ENCODE measurements at places on chromosomes 3 and 15.

DNA sequence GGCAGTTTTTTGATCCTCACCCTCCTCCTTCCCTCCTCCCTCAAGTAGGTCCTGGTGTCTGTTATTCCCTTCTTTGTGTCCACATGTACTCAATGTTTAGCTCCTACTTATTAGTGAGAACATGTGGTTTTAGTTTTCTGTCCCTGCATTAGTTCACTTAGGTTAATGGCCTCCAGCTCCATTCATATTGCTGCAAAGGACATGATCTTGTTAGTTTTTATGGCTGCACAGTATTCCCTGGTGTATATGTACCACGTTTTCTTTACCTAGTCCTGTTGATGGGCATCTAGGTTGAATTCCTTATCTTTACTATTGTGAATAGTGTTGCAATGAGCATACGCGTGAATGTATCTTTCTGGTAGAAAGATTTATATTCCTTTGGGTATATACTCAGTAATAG lies 61.7 kb upstream of the FGF7 start:
- DNase-seq: no peak

- no peak for DNase-seq
These were observed 130.2 kb upstream of the CFAP20DC start for GRCh38 chr3:59180006-59180405.

DNA sequence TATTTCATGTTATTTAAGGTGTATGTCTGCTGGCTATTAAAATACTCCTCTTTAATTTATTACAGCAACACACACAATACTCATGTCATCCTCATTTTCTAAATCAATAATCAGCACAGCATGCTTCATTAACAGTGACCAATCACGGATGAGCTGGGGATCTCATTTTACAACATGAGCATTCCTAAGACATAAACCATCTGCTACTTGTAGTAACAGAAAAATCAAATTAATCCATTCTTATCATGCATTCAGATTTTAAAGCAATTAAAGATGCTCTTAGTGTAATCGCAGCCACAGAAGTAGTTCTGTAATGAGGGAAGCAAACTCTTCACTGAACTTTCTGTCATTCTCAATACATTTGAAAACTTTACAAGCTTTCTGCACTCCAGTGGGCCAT lies 191.1 kb downstream of the TBC1D5 start:
- no peak for DNase-seq

- DNase-seq: no peak
These were observed 10.8 kb upstream of the BNIP2 start for GRCh38 chr15:59699810-59700431.

GRCh38 chr3:50242851-50243542 lies 7.0 kb downstream of the GNAI2 start:
- DNase-seq: no peak

GRCh38 chr15:26421065-26421464 lies 351.8 kb downstream of the GABRB3 start:
- DNase-seq: no peak

DNA sequence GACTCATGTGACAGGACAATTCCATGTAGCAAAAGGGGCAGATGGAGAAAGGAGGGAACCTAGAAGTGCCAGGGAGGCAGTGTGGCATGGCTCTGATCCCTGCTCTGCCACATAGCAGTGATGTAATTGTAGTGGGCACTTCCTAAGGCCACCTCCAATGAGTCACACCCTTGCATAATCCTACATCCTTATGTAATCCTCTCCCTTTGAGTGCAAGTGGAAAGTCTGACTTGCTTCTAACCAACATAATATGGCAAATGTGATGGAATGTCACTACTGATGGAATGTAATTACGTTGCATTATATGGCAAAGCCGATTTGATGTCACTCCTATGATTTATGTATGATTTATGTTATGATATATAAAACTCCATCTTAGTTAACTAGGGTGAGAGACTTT lies 72.9 kb upstream of the ATP2C1 start:
- DNase-seq: peak; percentile 29

DNA sequence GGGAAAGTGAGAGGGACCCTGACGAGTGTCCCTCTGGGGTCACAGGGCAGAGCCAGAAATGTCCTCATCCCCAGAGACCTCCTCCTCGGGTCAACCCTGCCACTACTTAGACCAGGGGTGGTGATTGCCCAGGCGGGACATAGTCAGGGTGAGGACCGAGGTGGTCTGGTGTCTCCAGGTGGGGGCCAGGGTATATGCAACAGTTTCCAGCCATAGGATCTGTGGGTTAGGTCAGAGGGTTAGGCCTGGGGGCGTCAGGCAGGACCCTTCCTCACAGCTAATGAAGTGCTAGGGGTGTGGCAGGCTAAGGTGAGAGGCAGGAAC lies 22.3 kb upstream of the FBLN2 start:
- DNase-seq: no peak

GRCh38 chr3:88149101-88149508 lies 654 bp upstream of the C3orf38 start:
- DNase-seq: peak; percentile 54

- no peak for DNase-seq
These were observed 171.3 kb upstream of the GADL1 start for GRCh38 chr3:31065765-31066164.

DNA sequence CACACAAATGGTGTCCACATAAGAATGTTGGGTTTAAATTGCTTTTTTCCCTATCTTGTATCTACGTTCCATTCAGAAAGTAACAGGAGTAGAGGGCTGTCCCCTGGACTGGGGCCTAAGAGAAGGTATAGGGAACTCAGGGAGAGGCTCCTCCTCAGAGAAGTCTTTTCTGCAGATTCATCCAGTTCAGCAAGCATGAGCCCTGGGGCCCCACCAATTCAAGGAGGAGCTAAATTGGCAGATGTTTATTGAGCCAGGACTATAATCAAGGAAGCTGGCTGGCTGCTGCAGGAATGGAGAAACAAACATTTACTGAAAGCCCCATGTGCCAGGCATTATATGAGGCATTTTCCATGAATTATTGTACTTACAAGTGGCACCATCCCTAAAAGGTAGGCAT lies 22.1 kb upstream of the LARS2 start:
- no peak for DNase-seq

DNA sequence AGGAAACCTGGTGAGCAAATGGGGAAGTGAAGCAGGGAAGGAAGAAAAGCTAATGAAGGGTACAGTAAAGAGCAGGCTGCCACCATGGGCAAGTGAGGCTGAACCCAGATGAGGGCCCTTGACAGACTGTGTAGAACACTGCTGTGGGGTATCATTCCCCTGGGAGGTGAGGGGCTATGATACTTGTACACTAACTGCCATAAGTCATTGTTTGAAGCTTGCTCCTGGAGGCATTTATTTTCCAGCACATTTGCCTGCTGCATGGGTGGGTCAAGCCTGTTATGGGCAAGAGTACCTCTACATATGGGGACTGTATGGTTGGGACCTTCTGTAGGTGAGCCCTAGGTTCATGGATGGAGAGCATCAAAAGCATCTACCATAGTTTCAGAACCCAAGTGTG lies 57.4 kb downstream of the POMGNT2 start:
- no peak for DNase-seq

- no peak for DNase-seq
These were observed 729.1 kb downstream of the NTRK3 start for GRCh38 chr15:87527416-87527815.

GRCh38 chr3:124428372-124429128 lies 301.7 kb upstream of the UMPS start:
- no peak for DNase-seq

- DNase-seq: no peak
These were observed 60.3 kb downstream of the NOX5 start for GRCh38 chr15:69074843-69075224.

- no peak for DNase-seq
These were observed 35.1 kb downstream of the DNAH1 start for GRCh38 chr3:52350981-52351761.

- DNase-seq: no peak
These were observed 52.5 kb upstream of the CHRM5 start for GRCh38 chr15:33915571-33916407.

GRCh38 chr3:45330510-45331295 lies 57.7 kb upstream of the LARS2 start:
- no peak for DNase-seq

GRCh38 chr3:177674186-177674585 lies 476.9 kb upstream of the TBL1XR1 start:
- no peak for DNase-seq

DNA sequence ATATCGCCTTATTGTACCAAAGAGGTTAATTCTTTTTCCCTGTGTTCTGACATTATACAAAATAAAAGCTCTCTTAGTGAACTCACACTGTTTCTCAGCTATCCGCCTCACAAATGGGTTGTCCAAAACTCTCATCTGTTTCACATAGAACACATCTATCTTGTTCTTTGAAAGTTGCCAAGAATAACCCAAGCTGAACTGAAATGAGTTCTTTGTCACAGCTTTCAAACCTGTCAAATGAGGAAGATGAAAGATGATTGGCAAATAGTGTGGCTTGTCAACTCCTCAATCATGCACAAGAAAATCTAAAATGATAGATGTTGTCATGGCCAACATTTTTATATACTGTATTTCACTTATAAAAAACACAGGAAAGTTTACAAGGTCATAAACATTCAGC lies 168.1 kb upstream of the OSTN start:
- no peak for DNase-seq

DNA sequence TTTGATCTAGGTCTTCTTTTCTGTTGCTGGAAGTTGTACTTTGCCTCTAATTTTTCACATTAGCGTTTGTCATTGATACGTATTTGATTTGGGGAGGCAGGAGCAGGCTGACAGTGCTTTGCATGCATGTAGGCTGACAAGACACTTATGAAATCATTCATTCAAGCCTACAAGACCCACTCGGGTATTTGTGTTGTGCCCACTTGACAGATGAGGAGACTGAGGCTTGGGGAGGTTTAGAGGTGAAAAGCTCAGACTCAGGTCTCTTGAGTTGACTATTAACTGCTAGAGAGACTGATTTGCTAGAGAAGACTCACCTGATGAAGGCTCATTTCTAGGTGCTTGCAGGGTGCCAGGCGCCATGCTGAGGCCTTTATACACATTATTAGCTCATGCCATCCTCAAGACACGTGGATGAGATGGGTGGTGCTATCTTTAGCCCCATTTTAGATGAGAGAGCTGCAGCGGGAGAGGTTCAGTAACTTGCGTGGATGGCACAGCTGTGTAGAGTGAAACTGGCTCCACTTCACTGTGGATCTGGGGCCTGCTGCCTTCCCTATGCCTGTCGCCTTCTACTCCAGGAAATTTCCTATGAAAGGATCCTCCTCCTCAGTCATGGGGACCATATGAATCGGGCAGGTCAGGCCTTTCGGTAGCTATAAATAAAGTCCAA lies 192.7 kb downstream of the ITPR1 start:
- no peak for DNase-seq

GRCh38 chr3:182294256-182294655 lies 499.0 kb upstream of the ATP11B start:
- no peak for DNase-seq

- no peak for DNase-seq
These were observed 6.3 kb downstream of the CLK3 start for GRCh38 chr15:74621936-74622335.

DNA sequence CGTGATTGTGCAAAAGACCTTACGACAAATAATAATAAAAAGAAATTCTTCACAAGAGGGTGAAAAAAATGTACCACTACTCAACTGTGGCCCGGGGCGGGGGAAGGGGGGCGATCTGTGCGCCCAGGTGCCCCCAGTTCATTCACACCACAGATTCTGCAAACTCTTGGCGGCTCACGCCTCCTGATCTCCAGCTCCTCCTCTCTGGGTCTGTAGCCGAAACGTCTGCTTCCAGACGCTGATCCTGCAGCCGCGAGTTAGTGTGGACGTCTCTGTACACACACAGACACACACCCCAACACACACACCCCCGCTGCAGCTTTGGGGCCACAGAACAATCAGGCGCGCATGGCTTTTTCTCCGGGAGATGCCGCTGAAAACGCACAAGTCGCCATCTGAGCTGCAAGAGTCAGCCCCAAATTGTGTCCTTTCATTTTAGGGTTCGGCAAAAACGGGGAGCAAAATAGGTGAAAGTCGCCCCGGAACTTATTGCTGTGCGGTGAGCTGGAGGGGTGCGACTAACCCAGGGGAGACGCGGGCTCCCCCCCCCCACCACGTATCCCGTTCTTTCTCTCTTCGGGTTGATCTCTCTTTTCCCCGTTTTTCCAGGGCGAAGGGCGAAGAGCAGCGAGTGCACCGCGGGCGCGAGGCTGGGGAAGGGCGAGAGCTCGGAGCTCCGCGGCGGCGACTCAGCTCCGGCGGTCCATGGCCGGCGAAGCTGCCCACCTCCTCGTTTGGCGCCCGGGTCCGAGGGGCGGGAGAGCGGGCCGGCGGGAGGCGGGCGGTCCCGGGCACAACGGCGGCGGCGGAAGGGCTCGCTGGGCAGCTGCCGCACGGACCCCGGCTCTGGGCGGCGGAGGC lies 505 bp upstream of the WNT5A start:
- no peak for DNase-seq

- no peak for DNase-seq
These were observed 147.2 kb downstream of the CADPS start for GRCh38 chr3:62727981-62728380.

DNA sequence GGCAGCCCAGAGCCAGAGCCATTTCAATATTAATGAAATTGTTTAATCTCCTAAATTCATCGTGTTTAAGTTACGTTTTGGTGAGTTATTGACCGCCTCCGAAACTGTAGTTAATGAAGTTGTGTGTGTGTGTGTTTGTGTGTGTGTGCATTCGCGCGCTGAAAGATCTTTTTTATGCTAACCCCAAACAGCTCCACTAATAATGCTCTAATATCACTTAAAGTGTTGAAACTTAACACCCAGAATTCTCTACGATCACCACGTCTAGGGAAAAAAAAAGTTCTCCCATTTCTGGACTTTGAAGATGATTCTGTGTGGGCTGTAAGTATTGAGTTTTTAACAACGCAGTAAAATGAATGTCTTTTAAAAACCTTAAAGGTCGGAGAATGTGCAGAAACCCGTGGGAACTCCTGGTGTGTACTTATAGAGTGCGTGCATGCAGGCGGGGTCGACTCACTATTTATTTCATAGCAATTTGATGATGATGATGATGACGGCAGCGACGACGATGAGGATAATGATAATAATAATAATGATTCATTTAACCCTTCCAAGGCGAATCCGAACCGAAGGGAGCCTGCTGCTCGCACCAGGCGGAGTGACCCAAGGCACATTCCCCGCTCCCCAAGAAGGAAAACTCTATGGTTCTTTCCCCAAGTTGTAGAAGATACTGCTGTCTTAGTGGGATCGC lies 1.4 kb upstream of the FOXB1 start:
- no peak for DNase-seq

DNA sequence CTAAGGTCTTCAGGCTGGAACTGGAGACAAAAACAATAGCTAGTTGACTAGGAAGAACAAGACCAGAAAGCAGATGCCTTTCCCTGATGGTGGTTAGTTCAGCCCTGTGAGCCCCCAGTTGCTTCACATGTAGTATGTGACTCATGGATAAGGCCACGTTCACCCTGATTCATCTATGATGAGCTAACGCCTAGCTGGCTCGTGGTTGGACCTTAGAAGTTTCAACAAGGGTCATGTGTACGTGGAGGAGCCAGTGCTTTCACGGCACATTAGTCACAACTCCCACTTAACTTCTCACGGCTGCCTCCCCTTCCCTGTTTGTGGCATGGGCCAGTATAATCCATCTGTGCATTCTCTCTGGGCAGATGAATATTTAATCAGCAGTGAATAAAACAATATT lies 20.6 kb downstream of the COL8A1 start:
- DNase-seq: peak; percentile 95

Measured in HS-27A (cell line).